ENCODE measurements at places on chromosomes 11 and 22. TPM values are rescaled to one million over a fixed set of nuclear protein-coding genes. Genes with fewer than 3 reads are reported as not detected.

DNA sequence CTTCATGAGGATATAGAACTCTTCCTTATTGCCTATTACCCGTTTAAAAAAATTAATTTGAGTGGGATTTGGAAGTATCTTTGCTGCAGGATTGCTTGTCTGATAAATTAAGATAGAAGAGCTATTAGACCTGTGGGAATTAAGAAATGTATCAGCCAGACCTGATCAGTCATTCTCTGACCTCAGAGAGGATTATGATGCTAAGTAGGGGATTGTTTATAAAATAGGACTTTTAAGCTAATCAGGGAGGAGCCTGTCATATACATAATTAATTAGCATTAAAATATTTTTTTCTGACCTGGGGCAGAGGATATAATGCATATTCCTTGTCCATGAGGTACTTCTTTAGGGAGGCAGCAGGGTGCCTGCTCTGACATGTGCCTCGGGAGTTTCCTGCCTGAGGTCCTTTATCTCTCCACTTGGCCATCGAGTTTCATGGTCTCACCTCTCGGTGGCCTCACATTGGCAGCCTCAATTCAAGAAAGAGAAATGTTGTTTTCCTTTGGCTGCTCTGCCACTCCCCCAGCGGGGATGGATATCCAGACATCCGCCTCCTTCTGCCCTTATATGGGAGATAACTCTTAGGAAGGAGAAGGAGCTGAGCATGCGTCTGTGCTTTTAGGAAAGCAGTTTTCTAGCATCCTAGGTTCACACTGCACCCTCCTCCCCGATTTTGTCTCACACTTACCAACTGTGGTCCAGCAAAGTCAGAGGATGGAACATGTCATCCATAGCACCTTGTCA, 41.1 kb downstream of the DIXDC1 start:
- DNase-seq = peak; percentile 76

Gene MAPK8IP1
- total RNA-seq = 8.1 TPM

Gene INPP5J
- total RNA-seq = under 0.01 TPM

DNA sequence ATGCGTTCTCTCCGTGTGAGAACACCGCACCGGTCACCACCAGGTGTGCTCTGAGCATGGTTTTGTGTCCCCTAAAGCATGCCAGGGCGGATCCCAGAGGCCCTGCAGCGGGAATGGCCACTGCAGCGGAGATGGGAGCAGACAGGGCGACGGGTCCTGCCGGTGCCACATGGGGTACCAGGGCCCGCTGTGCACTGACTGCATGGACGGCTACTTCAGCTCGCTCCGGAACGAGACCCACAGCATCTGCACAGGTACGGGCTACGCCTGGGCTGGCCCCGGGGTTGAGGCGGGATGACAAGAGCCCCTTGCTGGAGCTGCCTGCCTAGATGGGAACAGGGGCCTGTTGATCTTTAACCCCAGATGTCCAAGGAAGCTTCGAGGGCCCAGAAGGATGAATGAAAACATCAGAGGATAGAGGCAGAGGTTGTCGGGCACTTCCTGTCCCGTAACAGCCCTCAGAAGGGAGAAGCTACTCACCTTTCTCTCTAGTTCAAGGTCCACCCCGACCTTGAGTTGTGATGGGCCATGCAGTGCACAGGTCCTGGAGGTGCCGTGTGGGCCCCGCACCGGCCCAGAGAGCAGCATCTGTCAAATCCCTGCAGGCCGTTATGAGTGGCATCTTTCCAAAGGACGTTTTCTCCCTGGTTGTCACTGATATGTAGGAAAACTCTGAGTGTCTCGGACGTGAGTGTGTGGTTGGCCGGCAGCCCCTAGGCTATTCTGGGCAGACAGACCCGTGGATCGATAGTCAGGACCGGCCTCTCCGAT, 3.3 kb downstream of the CRELD2 start:
- DNase-seq = no peak

GRCh38 chr11:27291302-27291889, 71.6 kb downstream of the CCDC34 start:
- no peak for DNase-seq
